ENCODE measurements at places on chromosomes 6 and 20.

GRCh38 chr6:130852844-130853554 is 25.8 kb downstream of the SMLR1 start:
- DNase-seq: no peak

DNA sequence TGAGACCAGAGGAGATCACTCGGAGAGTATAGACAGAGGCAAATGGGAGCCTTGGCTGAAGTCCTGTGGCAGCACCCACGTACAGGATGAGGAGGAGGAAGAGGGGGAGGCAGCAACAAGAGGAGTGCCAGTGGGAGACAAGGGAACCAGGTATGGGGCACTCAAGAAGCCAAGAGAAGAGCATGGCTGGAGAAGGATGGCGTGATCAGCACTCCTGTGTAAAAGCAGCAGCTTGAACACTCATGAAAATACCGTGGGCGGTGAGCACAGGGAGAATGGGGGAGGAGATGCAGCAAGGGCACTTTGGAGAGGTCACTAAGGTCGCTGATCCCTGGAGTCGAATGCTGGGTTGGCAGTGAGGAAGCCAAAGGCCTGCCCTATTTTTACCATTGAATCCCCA is 51.2 kb upstream of the PRND start:
- no peak for DNase-seq

- DNase-seq: no peak
These were observed 98.3 kb downstream of the SASH1 start for GRCh38 chr6:148440877-148441453.

GRCh38 chr6:145809785-145810184 is 4.8 kb downstream of the FBXO30 start:
- no peak for DNase-seq

DNA sequence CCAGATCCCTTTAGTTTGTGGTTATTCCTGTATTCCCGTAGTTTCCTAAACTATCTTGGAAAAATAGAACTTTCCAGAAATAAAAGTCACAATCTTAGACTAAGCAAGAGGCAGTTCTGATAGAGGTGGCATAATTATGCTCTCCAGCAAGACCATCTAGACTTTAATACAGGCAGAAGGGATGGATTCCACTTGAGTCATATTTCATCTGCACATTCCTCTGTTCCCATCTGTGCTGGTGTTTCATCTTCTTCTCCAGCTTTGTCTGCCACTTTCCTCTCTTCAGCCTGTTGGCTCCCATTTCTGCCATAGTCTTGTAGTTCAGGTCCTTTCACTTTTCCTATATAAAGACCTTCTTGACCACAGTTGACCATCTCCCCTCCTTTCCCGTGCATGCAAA is 102.9 kb downstream of the SOBP start:
- DNase-seq: no peak

GRCh38 chr6:152096863-152097496 is 289.5 kb downstream of the ESR1 start:
- DNase-seq: no peak

DNA sequence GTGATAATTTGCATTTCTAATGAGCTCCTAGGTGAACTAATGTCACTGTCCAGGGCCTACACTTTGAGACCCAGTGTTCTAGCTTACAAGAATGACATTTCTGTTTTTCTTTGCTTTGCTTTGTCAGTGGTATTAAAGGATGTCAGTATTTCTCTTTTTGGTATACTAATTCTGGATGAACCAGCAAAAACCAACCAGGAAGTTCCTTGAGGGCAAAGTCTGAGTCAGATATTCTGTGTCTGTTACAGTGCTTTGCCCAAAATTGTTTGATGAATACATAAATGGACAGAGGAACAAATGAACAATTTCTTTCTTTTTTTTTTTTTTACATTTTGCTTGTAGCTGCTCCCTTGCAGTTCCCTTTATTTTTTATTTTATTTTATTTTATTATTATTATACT is 15.4 kb downstream of the COQ3 start:
- no peak for DNase-seq

- no peak for DNase-seq
These were observed 48.3 kb upstream of the KIF25 start for GRCh38 chr6:167949121-167949684.

GRCh38 chr6:10404107-10404798 is 10.6 kb downstream of the TFAP2A start:
- peak; percentile 96 for DNase-seq

GRCh38 chr6:110329348-110329713 is 28.8 kb downstream of the METTL24 start:
- DNase-seq: no peak

DNA sequence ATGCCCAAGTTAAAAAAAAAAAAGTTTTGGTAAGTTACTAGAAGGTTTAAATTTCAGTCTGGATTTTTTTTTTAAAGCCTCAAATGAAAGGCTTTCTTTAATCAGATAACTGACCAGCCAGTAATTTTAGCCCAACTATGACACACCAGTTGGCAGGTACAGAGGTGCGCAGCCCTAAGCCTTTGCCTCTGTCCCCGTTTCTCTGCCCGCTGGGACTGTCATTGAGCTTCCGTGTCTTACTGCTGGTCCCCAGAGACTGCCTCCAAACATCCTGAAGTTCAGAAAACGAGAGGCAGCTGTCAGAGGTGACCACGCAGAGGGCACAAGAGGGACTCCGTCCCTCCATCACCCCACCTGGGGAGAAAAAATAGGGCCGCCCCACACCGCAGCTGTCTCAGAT is 118.2 kb downstream of the RPS12 start:
- no peak for DNase-seq

DNA sequence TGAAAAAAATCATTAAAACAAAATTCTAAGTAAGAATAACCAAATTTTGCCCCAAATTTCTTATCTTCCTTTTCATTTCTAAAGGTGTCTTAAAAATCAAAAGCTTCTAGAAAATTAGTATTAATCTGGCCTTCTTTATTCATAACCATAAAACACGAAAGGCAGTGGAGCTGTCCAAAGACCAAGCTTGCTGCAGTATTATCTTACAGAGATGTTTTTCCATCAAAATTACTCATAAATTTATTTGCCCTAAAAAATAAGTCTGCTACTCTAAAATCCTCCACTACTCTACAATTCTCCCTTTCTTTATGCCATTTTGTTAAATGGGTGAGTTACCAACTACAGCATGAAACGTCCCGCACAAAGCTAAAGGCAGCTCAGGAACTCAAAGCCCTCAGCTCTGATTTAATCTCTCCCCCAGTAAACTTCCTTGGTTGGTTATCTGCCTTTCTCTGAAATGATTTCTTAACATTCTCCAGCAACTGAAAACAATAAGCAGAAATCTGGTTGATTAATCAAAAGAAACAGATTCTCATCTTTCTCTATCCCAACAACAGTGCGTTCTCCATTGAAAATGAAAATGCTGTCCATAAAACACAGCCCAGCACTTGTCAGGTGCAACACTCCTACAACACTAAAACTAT is 2.1 kb downstream of the USP49 start:
- no peak for DNase-seq

DNA sequence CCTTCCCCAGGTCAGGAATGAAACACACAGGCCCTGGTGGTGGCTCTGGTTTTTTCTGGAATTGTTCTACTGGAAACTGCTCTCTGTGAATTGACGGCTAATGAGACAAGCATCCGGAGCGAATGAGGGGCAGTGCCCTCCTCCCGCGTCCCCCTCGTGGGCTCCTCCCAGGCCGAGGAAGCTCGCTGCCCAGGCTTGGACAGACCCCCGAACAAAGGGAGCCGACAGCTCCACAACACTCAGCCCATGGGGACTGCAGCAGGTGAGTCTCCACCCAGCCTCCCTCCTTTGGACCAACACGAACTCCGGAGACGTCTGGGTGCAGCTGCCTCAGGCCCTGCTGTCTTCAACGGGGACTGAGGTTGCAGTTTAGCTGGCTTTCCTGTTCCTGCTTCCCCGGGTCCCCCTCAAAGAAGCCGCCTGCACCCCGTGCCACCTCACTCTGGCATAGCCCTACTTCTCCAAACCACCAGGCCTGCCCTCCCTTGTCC is 31.3 kb upstream of the AFDN start:
- no peak for DNase-seq

- DNase-seq: no peak
These were observed 81.1 kb upstream of the PIM1 start for GRCh38 chr6:37088897-37089296.

GRCh38 chr20:41140226-41141133 is 3.1 kb downstream of the PLCG1 start:
- DNase-seq: no peak

DNA sequence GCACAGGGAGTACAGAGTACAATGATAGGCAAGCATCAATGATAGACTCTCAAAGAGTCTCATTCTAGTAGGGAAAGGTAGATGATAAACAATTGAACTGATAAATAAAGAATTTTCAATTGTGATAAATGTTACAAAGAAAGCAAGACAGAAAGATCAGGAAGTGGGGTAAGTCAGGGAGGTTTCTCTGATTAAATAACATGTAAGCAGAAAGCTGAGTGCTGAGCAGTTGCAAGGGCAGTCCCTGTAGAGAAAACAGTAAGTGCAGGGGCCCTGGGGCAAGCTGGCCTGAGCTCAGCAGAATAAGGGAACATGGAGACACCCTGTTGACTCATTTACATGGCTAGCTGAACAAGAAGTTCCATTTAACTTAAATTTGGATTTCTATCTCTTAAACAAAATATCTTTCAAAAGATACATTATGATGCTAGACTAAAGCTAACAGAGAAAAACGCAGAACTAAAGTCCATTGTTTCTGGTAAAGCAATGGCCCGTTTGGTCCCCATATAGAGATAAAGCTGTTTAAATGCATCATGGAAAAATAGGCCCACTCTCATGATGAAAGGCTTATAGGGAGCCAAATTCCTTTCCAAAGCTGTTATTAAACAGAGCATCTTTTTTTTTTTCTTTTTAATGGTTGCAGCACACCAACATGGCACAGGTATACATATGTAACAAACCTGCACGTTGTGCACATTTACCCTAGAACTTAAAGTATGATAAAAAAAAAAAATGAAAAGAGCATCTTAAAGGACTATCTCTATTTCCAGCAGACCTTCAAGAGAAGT is 5.3 kb upstream of the TNFAIP3 start:
- no peak for DNase-seq

DNA sequence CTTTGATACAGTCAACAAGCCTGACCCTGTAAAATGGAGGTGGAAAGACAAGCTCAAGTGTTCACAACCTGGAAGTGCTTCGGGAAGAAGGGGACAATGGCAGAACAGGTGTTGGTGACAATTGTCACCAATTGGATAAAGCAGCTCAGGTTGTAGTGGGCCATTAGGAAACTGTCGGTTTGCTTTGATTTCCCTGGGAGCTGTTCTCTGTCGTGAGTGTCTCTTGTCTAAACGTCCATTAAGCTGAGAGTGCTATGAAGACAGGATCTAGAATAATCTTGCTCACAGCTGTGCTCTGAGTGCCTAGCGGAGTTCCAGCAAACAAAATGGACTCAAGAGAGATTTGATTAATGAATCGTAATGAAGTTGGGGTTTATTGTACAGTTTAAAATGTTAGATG is 15.0 kb downstream of the CCR6 start:
- DNase-seq: no peak

- no peak for DNase-seq
These were observed 6.6 kb downstream of the TM9SF4 start for GRCh38 chr20:32116079-32116521.

- DNase-seq: no peak
These were observed 13.2 kb upstream of the SALL4 start for GRCh38 chr20:51815383-51816076.

DNA sequence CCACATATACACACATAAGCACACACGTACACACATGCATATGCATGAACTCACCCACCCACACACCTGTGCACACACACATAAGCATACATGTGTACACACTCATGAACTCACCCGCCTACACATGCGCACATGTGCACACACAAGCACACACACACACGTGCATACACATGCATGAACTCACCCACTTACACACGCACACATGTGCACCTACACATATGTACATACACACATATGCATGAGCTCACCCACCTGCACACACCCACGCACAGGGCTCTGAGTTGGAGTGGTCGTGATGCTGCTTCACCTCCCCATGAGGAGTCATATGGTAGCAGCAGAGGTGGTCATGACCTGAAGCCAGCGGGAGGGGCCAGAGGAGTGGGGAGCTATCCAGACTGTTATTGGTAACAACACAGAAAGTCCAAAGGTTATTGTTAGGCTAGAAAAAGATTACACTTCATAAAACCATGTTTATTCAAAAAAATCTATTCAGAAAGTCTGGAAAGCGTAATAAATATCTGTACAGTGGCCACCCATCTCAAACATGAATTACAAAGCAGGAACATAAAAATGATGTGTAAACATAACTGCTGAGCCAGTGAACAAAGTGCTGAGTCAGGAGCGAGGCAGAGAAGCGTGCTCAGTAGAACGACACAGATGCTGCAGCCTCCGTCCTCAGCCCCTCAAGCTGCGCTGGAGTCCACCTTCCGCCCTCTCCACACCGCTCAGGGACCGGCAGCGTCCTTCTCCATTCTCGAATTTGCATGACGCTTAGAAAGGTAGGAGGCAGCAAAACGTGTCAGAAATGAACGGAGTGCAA is 26.4 kb upstream of the MPC1 start:
- DNase-seq: no peak

DNA sequence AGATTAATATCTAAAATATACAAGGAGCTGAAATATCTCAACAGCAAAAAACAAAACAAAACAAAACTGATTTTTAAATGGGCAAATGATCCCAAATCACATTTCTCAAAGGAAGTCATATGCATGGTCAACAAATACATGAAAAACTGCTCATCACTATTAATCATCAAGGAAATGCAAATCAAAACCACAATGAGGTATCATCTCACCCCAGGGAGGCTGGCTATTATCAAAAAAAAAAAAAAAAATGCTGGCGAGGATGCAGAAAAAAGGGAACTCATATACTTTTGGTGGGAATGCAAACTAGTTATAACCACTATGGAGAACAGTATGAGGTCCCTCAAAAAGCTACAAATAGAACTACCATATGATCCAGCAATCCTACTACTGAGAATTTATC is 34.6 kb downstream of the REPS1 start:
- DNase-seq: no peak

- no peak for DNase-seq
These were observed 42.3 kb upstream of the OCSTAMP start for GRCh38 chr20:46592580-46593362.

- no peak for DNase-seq
These were observed 21.9 kb upstream of the CHMP4B start for GRCh38 chr20:33789109-33789857.

All from GM12864 (cell line).